ENCODE measurements at places on chromosomes 5 and 9.

DNA sequence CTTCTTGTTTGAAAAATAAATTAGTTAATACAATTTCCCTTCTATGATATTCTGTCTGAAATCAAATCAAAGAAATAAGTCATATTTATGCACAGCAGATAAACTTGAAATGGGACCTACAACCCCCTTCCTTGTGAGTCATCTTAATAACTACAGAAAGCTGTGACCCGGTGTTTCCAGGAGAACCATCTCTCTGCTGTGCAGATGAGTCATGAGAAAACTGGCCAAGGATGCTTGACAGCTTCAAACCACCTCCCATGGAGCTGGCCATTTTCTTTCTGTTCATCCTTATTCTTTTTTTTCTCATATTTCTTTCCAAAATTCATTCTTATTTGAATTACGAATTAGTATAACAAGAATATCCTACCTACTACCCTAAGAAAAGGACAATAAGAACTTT, 43.4 kb upstream of the NR4A3 start:
- no peaks in the 10 kb centered on the region for H3K4me1 ChIP-seq
- no peak overlapping the region for H3K27ac ChIP-seq
- DNase-seq: no peak
- no peak overlapping the region for H3K4me3 ChIP-seq
- no peaks in the 10 kb centered on the region for H3K27me3 ChIP-seq
- no peaks in the 10 kb centered on the region for H3K36me3 ChIP-seq

DNA sequence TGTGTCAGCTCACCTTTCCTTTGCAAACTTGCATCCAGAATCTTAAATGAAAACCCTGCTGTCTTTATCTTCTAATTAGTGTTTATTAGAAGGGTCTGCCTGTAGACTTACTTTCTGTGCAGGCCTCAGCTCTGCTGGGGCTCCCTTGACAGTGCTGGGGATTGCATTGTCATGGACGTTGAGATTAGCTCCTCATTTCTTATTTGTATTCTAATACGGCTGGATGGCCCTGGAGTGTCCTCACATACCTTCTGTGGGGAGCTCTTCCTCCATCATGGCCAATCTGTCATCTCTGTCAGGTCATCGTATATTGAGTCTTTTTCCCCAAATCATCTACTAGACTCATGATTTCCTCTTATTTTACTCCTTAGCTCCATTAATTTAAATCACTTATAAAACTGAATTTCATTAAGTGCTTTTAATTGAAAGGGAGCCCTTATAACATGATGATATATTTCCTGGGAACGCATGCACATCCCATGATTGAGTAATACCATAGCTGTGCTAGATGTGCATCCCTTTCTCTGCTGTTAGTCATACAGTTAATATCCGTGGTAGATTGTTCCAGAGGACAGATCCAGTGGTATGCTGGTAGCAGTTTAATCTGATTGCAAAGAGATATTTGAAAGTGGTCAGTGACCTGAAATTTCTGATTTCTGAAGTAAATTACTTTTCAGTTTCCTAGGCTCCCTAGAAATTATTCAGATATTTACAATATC, 61.6 kb downstream of the ICE1 start:
- H3K27ac ChIP-seq: no peak overlapping the region
- peaks cover 84% of the 10 kb centered on the region for H3K36me3 ChIP-seq
- H3K4me3 ChIP-seq: no peak overlapping the region
- no peak for DNase-seq
- H3K4me1 ChIP-seq: no peaks in the 10 kb centered on the region
- H3K27me3 ChIP-seq: no peaks in the 10 kb centered on the region

DNA sequence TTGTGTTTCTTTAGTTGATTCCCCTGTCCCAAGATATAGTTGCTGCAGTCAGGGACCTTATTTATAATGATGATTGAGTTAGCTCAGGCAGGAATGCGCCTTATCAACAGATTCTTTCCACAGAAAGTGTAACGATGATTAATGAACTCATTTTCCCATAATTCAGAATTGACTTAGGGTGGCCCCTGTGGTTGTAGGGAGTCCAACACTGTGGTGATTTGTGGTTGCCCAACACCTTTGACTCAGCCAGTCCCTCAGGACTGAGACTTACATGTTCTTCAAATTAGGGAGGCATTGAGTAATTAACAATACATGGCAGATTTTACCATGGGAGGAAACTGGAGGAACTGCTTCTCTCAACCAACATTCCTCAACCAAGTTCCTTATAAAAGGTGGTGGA, 221.9 kb downstream of the GABRG2 start:
- no peaks in the 10 kb centered on the region for H3K4me1 ChIP-seq
- no peak for DNase-seq
- H3K36me3 ChIP-seq: no peaks in the 10 kb centered on the region
- no peak overlapping the region for H3K27ac ChIP-seq
- no peaks in the 10 kb centered on the region for H3K27me3 ChIP-seq

- no peaks in the 10 kb centered on the region for H3K36me3 ChIP-seq
- DNase-seq: no peak
- H3K4me3 ChIP-seq: peak overlapping the region; percentile 43
- no peak overlapping the region for H3K27ac ChIP-seq
These were observed 12.6 kb upstream of the LPCAT1 start for GRCh38 chr5:1536322-1536845.

GRCh38 chr5:54017580-54017979, 292.8 kb downstream of the ARL15 start:
- no peak overlapping the region for H3K4me3 ChIP-seq
- H3K27ac ChIP-seq: no peak overlapping the region
- H3K4me1 ChIP-seq: no peaks in the 10 kb centered on the region
- no peaks in the 10 kb centered on the region for H3K27me3 ChIP-seq
- DNase-seq: no peak

DNA sequence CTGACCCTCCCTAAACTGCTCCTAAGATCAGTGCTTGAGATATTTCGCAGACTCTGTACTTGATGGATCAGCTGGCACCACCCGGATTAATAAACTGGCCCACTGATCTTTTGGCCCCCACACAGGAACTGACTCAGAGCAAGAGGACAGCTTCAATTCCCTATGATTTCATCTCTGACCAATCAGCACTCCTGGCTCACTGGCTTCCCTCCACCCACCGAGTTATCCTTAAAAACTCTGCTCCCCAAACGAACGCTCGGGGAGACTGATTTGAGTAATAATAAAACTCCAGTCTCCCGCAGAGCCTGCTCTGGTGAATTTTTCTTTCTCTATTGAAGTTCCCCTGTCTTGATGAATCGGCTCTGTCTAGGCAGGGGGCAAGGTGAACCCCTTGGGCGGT, 36.5 kb upstream of the CD180 start:
- DNase-seq: no peak
- H3K27me3 ChIP-seq: no peaks in the 10 kb centered on the region
- H3K4me1 ChIP-seq: peaks cover 20% of the 10 kb centered on the region
- H3K27ac ChIP-seq: no peak overlapping the region
- H3K36me3 ChIP-seq: no peaks in the 10 kb centered on the region

GRCh38 chr9:88998503-88998902, 7.2 kb downstream of the S1PR3 start:
- no peak for DNase-seq
- H3K4me1 ChIP-seq: peaks cover 77% of the 10 kb centered on the region
- H3K27me3 ChIP-seq: peaks cover 17% of the 10 kb centered on the region
- no peak overlapping the region for H3K4me3 ChIP-seq

DNA sequence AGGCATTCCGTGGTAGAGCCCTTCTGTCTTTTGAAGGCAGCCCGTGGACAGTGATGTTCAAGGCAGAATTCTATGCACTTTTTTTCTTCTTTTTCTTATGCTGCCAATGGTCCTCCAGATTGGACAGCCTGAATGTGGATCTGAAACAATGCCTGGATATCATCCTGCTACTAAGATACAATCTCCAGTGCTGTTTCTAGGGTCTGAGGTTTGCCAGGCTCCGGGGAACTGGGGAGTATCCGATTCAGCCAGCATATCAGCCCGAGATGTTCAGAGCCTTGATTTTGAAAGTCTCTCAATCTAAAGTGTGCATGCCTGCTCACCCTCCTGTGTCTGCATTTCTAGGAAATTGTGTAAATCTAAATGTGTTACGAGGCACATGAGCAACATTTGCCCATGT, 103.8 kb upstream of the WWC1 start:
- DNase-seq: no peak
- no peaks in the 10 kb centered on the region for H3K4me1 ChIP-seq
- no peaks in the 10 kb centered on the region for H3K27me3 ChIP-seq
- H3K4me3 ChIP-seq: no peak overlapping the region

DNA sequence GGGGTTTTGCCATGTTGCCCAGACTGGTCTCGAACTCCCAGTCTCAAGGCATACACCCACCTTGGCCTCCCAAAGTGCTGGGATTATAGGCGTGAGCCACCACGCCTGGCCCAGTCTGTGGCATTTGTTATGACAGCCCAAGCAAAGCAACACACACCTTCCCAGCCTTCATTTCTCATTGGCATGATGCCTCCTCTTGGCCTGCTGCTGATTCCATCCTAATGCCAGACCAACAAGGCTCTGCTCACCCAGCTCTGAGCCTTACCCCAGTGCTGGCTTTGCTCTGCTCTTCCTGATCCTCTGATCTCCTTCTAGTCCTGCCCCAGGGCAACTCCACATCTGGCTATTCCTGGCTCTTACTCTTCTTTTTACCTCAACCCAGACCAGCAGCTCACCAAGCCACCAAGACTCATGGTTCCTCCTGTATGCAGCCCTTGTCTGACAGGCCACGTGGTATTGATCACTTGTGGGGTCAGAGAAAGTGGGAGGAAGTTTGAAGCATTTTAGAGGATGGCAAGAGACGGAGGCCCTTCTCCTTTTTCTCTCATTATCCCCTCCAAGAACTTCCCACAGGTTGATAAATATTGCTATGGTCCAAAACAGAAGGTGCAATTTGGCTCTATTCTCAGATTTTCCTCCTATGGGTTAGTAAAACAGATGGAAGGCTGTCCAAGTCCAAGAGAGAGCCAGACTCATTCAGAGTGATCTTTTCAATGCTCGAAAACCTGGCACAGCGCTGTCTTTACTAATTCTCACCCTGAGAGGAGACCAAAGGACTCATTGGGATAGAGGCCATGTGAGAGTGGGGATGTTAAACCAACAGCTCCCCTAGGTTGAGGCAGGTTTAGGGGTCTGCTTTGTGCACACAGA, 958 bp downstream of the CD180 start:
- no peaks in the 10 kb centered on the region for H3K27me3 ChIP-seq
- no peaks in the 10 kb centered on the region for H3K36me3 ChIP-seq
- no peak for DNase-seq
- peak overlapping the region; percentile 35 for H3K4me3 ChIP-seq
- peaks cover 14% of the 10 kb centered on the region for H3K4me1 ChIP-seq

GRCh38 chr9:111120526-111120925, 82.3 kb upstream of the LPAR1 start:
- H3K27ac ChIP-seq: no peak overlapping the region
- no peaks in the 10 kb centered on the region for H3K4me1 ChIP-seq
- no peaks in the 10 kb centered on the region for H3K27me3 ChIP-seq
- no peak overlapping the region for H3K4me3 ChIP-seq
- no peak for DNase-seq

- no peaks in the 10 kb centered on the region for H3K27me3 ChIP-seq
- H3K36me3 ChIP-seq: no peaks in the 10 kb centered on the region
- H3K27ac ChIP-seq: no peak overlapping the region
These were observed 133.1 kb downstream of the GABBR2 start for GRCh38 chr9:98575379-98576346.

- DNase-seq: no peak
- no peaks in the 10 kb centered on the region for H3K27me3 ChIP-seq
- H3K27ac ChIP-seq: peak overlapping the region; percentile 80
These were observed 8.4 kb downstream of the PDE6A start for GRCh38 chr5:149936044-149936699.

Data from esophagus squamous epithelium (tissue), 5 donors.